ENCODE measurements at places on chromosomes 2 and 18. TPM values are rescaled to one million over a fixed set of nuclear protein-coding genes. Genes with fewer than 3 reads are reported as not detected.

SMC6 gene
- total RNA-seq = 26.0 TPM

MYO1B gene
- 158 TPM for total RNA-seq

CFC1 gene
- total RNA-seq = 27.7 TPM

CDH19 gene
- not detected for total RNA-seq
